NCI-H774 (cell line): ENCODE measurements at places on chromosomes 6 and 20.

DNA sequence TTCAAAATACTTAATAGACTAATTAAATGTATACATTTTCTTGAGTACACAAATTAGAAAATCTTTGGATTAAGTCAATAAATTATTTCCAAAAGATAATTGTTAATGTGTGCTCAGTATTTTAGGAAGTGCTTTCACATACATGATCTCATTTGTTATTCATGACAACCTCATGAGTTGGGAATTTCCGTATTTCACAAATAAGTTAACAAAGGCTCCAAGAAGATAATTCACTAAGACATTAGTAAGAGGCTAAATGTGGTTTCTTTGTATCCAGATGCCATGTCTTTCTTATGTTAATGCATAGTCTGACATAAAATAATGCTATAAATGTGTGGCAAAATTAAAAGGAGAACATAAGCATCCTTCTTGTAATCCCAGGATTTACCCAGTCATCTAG lies 79.5 kb upstream of the TCF21 start:
- DNase-seq, result no peak

DNA sequence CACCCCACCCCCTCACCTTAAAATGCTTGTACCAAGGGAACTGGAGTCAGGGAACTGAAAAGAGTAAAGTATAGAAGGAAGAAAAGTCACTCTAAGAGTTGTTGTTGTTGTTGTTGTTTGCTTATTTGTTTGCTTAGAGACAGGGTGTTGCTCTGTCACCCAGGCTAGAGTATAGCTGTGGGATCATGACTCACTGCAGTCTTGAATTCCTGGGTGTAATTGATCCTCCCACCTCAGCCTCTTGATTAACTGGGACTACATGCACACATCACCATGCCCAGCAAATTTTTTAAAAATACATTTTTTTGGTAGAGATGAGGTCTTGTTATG lies 681.6 kb upstream of the GJE1 start:
- no peak for DNase-seq

DNA sequence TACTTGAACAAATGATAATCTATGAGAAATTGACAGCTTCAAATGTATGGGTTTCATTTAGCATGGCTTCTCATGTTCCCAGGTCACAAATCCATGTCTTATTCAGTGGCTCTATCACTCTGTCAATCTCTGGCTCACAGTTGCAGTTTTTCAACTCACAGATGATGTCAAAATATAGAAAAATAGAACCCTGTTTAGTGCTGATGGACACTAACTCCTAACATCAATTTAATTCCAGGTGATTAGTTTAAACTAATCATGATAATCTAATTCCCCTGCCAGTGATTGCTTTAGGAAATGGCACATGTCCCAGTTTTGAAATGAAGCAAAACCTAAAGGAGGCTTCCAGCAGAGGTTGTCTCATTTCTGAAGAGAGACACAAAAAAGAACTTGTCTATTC lies 13.0 kb downstream of the KHDC1 start:
- no peak for DNase-seq

DNA sequence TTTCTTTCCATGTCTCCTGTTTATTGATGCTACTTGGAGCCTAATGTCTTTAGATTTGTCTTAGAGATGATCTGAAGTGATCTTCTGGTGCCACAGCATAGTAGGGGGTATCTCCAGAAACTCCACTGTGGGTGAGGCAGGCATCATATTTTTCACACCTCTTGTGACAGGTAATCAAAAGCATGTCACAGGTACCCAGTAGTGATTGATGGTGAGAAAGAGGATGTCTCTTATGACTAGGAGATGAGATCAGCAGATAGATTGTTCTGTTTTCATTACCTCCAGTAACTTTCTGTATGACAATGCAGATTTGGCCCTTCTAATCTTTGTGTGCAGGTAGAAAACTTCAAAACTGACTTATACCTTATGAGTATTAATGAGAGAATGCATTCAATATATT lies 13.5 kb downstream of the NCOA7 start:
- no peak for DNase-seq

GRCh38 chr20:10708351-10709185 lies 34.8 kb upstream of the JAG1 start:
- DNase-seq, result no peak

DNA sequence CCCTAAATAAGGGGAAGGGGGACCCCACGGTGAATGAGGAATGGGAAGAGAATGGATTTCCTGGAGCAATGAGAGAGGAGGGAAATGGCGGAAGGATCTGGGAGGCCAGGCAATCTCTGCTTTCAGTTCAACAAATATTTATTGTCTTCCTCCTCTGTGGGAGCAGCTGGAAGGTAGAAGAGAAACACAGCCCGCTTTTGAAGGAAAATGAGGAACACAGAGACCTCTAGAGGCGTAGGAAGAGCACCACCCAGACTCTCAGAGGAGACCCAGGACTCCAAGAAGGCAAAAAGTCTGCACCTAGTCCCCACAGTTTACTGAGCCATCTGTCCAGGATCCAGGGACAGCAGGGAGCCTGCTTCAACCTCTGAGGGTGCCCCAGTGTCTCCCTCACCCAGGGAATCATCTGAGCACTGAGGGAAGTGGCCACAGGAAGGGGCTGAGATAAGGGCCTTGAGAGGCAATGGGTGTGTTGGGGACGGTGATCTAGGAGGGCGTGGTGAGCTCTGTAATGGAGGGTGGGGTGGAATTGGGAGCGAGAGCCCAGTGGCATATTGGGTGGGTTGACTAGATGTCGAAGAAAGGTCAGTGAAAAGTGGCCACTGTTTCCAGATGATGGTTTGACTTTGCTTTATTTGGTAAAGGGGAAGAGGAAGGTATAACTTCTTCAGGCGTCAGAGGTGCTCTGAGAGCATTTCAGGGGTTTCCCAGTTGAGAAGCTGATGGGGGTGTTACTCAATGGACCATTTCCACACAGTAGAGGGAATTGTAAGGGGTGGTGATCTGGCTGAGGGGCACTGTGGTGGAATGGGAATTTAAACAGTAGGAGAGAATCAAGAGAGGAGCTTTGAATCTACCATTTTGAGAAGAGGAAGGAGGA lies 610 bp downstream of the PSORS1C1 start:
- DNase-seq, result no peak

DNA sequence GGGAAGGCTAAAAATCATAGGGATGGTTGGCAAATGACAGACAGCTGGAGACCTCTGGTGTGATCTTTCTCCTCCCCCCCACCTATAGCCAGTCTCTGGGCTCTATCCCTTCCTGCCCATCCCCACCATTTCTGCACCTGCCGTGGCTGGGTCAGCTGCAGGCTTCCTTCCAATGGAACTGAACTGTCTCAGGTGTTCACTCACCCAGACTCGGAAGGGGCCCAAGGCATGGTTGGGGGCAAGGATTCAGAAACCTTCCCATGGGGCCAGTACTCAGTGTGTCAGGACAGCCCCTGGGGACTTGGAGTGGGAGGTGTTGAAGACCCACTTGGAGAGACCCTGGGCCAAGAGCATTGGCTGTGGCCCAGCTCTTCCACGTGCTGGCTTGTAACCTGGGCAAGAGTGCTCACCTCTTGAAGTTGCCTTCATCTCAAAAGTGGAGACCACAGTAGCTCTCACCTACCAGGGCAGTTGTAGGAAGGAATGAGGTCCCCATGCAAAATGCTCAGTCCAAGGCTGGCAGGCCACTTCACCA lies 1.7 kb upstream of the PHACTR3 start:
- DNase-seq, result no peak
